Stimulated activated CD4-positive, alpha-beta T cell treated with anti-CD3 and anti-CD28 coated beads, Interleukin-4, amount 100 ng/mL, for 48 hours (primary cell): ENCODE measurements at places on chromosomes 12 and 14.

- DNase-seq: no peak
Observed at GRCh38 chr12:68838046-68838886, 30.3 kb downstream of the MDM2 start.

DNA sequence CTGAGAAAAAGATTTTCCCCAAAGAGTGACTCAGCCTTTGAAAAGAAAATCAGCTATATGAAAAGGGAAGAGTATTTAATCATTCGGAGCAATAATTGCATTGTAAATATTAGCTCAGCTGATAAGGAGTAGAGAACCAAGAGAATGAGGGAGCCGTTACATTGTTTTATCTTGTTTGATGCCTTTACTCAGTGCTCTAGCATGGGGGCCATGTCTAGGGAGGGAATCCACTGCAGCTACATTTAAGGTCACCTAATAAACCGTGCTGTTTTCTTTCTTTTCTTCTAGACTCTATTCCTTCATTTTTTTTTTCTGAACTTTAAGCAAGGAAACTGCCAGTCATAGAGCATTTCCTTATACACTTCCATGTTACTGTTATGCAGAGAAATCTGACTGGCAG lies 447.0 kb downstream of the DIO2 start:
- DNase-seq: no peak

DNA sequence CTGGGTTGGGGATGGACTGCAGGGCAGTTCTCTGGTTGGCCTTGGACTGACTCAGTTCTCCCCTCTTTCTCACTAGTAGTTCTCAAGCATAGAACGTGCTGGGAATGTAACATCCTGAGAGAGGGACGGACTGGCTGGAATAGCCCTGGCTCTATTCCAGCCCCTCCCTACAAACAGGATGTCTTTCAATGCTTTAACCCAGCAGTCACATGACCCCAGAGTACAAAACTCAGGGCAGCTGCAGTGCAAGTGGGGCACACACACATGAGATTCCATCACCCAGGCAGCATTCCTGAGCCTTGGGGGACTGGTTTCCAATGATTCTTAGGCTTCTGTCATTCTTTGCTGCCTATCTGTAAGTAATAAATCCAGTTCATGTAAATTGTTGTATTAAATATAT lies 1.6 kb upstream of the ACOT6 start:
- no peak for DNase-seq

GRCh38 chr14:89957791-89958190 lies 2.1 kb downstream of the TDP1 start:
- no peak for DNase-seq

DNA sequence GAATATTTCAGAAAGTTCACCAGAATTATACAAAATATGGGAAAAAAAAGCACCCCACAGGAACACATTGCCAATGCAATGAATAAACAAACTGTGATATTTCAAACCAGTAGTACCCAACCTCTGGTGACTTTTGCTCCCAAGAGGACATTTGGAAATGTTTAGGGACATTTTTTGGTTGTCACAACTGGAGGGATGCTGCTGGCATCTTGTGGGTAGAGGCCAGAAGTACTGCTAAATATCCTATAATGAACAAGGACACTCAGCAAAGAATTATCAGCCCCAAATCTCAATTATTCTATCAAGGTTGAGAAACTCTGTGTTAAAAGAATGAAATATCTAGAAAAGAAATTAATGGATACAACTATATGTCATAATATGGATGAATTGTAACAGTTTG lies 1334.4 kb upstream of the FLRT2 start:
- no peak for DNase-seq
